Activated T-cell treated with anti-CD3 and anti-CD28 coated beads, Interleukin-2, amount 50 U/mL, for 24 hours (primary cell): ENCODE measurements at places on chromosomes 2 and 18.

DNA sequence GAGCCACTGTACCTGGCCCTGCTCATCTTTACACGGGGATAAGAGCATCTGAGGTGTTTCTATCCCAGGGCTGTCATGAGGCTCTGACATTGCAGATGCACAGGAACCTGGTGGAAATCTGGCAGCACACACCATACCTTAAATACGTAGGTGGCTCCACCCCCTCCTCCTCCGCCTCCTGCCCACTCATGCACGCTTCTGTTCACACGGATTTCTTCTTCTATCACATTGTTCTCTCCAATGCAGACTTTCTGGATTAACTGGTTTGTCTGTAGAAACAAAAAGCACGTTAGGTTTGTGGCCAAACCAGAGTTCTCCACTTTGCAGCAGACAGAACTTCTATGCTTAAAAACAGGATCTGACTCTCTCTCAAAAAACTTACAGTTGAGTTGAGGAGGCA, 118.2 kb downstream of the CLIP4 start:
- no peak for DNase-seq

GRCh38 chr18:44258576-44258975, 422.1 kb upstream of the SETBP1 start:
- no peak for DNase-seq

- no peak for DNase-seq
Observed at GRCh38 chr2:138818556-138818955, 38.4 kb upstream of the NXPH2 start.

- DNase-seq = no peak
Observed at GRCh38 chr2:74414441-74414840, 7.0 kb downstream of the C2orf81 start.

DNA sequence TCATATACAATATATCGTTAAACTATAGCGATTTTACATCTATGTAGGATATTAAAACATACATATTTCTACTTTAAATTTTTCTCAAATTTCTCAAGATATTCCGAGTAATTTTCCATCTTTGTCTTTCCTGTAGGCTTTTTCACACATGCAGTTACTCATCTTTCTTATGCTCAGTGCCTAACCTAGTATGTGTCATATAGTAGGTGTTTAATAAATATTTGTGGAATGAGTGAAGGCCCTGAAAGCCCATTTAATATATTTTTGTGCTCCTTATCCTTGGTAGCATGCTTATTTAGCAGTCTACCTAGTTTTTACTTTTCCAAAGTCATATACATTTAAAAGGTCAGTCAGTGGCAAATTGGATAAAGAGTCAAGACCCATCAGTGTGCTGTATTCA, 67.3 kb downstream of the ITGB6 start:
- no peak for DNase-seq

DNA sequence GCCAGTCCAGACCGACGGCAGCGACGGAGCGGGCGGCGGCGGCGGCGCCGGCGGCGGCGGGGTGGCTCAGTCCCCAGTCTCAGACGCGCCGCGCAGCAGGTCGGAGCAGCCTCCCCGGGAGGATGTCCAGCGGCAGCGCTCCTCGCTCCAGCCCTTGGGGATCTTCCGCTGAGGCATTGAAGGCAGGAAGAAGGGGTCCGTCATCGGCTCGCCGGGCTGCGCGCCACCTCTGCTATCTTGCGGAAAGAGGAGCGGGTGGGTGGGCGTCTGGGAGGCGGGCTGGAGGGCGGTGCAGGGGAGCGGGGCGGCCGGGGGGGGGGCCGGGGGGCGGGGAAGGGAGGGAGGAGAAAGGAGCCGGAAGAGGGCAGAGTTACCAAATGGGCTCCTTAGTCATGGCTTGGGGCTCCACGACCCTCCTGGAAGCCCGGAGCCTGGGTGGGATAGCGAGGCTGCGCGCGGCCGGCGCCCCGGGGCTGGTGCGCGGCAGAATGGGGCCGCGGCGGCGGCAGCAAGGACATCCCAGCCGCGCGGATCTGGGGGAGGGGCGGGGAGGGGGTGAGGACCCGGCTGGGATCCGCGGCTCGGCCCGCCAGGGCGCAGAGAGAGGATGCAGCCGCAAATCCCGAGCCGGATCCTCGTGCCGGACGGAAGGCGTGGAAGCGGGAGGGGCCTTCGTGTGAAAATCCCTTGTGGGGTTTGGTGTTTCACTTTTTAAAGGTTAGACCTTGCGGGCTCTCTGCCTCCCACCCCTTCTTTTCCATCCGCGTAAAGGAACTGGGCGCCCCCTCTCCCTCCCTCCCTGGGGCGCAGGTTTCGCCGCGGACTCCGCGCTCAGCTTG, at the start of gene NETO1:
Gene NETO1 (minus strand): TSS at position 242 of the 839 bp plus-strand sequence. CDS start 696 bp downstream, outside the sequence.
- DNase-seq = peak; percentile 26

GRCh38 chr2:120177973-120178372, 45.2 kb downstream of the TMEM185B start:
- DNase-seq = no peak

DNA sequence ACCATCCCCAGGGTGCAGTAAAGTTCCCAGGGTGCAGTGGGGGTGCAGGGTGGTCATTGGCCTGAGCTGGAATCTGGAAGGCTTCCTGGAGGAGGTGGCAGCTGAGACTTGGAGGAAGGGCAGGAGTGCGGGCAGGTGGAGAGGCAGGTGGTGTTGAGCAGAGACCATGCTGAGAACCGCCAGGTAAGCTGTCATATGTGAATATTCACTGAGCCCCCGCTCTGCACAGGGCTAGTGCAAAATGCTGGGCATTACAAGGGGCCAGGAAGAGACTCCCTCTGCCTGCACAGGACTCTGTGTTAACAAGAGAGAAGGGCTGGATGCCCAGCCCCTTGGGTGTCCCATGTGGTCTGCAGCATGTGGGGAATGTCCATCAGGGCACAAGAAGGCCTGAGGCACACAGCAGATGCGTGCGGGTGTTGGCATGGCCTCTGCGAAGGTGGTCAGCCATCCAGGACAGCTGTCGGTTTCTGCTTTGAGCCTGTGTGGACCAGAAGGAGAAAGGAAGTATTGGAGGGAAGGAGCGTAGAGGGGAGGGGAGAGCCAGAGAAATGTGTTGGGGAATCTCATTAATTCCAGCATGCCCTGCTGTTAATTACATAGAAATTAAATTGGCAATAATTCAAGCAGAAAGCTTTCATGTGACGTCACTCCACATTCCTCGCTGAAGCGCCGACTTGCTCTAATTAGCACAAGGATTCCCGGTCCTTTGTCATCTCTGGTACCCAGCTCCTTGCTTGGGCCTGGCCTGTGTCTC, 62.8 kb upstream of the OTOS start:
- DNase-seq = no peak

- DNase-seq = peak; percentile 48
Observed at GRCh38 chr18:42053188-42053781, 98.3 kb downstream of the PIK3C3 start.

DNA sequence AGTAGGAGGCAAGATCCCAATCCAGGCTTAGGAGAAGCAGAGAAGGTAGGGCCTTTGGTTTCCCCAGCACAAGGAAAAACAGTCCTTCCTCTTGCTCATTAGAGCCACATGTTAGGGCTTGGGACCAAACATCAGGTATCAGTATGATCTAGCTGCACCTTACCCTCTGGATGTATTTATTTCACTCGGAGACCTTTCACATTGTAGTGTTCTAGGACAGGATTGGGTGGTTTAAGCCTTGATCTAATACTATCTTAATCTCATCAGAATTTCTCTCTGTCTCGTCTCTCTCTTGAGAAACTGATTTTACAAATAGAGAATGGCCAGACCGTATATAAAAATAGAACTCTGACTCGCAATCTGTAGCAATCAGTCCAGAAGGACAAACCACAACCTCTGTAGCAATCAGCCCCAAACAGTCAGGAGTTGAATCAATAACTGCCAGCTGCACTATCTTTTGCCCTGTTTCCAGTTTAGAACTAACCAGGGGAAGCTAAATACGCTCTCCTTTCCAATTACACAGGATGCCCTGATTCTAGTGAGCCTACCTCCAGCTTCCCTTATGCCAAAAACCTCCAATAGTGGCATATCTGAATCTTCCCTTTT, 207.1 kb downstream of the TDRD15 start:
- no peak for DNase-seq

GRCh38 chr2:46844443-46844842, 71.2 kb downstream of the MCFD2 start:
- DNase-seq = no peak

DNA sequence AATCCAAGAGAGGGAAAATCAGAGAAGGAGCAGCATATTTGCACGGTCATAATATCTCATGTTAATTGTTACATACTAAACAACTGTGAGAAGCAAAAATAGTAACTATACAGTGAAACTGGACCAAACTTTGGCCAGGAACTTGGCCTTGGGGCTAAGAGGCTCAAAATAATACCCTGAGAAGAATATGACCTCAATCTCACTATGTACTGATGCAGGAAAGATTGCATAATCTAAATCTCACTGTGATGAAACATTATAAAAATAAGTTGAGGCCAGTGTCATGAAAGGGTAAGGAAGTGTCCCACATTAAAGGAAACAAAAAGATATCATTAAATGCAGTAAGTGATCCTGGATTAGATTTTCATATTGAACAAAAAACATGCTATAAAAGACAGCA, 36.5 kb downstream of the ZRANB3 start:
- DNase-seq = no peak

DNA sequence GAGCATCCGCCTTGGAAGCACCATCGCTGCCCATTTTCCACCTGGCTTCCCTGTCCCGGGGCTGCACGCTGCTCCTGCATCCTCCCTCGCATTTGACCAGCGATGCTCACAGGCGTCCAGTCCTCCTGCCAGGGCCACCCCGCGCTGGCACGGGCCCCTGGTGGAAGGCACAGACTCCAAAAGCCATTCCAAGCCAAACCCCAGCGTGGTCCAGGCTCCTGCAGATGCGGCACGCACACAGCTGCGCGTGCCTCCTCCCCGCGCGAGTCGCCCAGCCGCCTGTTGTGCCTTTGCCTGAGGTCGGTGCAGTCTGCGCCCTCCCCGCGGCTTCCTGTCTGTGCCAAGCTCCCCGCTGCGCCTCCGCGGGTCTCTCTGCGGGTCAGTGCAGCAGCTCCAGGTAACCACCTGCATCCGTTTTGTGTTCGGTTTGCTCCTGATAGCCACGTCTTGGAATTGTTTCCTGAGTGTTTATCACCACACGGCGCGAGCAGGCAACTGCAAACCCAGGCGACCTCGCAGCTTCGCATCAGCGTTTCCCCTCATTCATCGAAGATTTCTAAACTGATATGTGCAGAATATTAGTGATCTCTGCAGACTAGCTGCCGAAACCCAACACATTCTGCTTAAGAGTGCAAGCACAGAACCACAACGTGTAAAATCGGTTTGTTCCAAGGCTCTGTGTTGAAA, 65.2 kb upstream of the SALL3 start:
- DNase-seq = no peak

DNA sequence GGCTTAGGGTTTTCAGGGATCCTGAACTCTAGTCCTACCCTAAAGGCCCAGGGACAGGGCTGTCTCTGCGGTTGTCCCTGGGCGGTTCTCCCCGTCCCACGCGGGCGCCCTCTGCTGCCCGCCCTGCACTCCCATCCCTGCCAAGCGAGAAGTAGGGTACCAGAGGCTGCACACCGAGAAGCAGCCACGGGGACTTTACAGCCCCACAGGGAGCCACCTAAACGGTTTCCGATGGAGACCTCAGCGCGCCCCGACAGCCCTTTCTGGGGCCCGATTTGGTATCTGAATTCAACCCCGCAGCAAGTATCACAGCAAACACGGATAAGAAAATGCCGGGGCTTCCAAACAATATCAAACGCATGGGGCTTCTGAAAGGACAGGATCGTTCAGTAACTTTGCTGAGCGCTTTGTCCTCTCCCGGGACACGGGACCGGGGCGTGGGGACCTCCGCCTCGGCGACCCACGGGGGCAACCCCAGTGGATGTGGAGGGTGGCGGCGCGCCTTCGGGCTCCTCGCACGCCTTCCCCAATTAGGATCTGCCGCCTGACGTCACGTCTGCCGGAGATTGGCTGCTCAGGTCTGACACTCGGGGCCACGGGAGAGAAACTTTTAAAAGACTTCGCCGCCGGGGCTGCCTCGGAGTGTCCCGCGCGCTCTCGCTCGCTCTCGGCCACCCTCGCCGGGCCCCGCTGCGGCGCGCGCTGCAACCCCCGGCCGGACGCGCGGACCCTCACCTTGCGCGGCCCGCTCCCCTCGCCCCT, at the start of gene LTBP1:
Gene LTBP1 (plus strand): TSS at position 640 of the 762 bp plus-strand sequence. CDS start 372 bp downstream, outside the sequence.
- peak; percentile 72 for DNase-seq

- no peak for DNase-seq
Observed at GRCh38 chr2:60411295-60411694, 142.2 kb downstream of the BCL11A start.

- no peak for DNase-seq
Observed at GRCh38 chr18:61894751-61895524, 2.1 kb upstream of the RNF152 start.

- peak; percentile 70 for DNase-seq
Observed at GRCh38 chr2:109128616-109129355, at the start of gene SH3RF3. Gene SH3RF3, plus strand, starts transcription at chr2:109129205.

DNA sequence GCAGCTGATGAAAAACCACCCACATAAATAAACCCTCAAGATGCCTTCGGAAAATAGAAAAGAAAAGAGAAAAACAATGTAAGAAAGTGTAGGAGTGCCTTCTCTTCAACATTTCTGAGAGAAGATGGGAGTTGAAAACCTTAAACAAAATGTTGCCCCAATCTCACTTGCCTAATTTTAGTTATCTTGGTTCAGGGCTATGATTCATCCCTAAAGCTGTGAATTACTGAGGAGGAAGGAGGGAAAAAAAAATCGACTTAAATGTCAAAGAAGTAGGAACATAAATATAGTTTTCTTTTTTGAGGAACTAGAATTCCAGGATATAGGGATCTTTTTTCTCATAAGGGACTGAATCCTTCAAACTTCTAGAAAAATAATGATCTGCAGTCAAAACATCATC, 360.3 kb downstream of the TGIF1 start:
- no peak for DNase-seq

DNA sequence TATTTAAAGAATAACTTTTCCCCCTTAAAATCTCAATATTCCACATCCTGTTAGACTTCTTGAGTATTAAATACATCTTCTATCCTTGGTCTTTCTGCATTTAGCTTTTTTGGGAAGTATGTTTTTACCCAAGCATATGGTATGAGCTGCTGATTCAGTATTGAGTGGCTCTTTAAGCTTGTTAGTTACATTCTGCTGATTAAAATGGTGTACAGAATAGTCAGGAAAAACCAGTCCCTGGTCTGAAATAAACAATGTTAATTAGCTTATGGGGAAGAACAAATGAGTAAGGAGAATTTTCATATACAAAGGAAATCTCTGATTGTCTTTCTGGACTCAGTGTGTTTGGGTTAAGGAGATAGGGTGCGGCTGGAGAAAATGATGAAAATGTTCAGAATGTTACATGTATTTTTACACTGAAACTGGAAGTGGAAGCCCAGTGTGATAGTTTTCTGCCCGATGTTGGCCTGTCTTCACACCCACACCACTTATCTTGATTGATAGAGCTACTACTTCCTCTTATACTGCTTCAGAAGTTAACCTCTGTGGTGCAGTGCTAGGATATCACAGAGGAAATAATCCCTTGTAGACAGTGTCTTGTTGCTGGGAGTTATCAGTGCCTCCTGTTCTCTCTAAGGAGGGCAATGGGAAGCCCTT, 84.0 kb downstream of the MSH2 start:
- no peak for DNase-seq

GRCh38 chr2:72925328-72925943, 8.1 kb downstream of the EMX1 start:
- no peak for DNase-seq

- DNase-seq = no peak
Observed at GRCh38 chr2:31812051-31812798, 198.6 kb downstream of the MEMO1 start.
